ENCODE measurements at places on chromosomes 7 and 10.

DNA sequence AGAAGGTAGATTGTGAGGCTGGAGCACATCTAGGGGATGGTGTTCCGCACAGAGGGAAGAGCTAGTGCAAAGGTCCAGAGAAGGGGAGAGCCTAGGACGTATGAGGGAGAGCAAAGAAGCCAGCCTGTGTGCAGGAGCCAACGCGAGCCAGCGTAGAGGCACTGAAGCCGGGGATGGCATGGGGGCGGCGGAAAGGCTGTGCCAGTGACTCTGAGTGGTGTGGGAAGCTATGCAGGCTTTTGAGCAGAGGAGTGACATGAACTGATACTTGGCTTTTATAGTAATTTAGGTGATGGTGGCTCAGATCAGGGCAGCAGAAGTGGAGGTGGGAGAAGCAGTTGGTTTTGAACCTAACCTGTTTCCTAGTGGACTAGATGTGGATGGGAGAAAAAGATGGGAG lies 65.8 kb downstream of the ATXN7L1 start:
- no peak for DNase-seq

- no peak for DNase-seq
Observed at GRCh38 chr10:15378569-15378968, 7.5 kb upstream of the FAM171A1 start.

- DNase-seq = no peak
Observed at GRCh38 chr7:67022511-67022910, 25.9 kb downstream of the TYW1 start.

DNA sequence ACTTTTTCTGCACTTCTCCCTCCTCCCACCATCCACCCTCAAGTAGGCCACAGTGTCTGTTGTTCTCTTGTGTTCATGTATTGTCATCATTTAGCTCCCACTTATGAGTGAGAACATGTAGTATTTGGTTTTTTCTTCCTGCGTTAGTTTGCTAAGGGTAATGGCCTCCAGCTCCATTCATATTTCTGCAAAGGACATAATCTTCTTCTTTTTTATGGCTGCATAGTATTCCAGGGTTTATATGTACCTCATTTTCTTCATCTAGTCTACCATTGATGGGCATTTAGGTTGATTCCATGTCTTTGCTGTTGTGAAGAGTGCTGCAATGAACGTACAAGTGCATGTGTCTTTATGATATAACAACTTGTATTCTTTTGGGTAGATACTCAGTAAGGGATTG lies 230.4 kb downstream of the ARL4A start:
- no peak for DNase-seq

GRCh38 chr10:79136236-79137005 lies 67.7 kb downstream of the ZMIZ1 start:
- no peak for DNase-seq

- DNase-seq = peak; percentile 63
Observed at GRCh38 chr7:101442426-101443070, 79.9 kb downstream of the COL26A1 start.

- DNase-seq = no peak
Observed at GRCh38 chr7:107816011-107816566, 13.1 kb upstream of the SLC26A3 start.

GRCh38 chr10:69438536-69439349 lies 12.5 kb upstream of the TSPAN15 start:
- no peak for DNase-seq

DNA sequence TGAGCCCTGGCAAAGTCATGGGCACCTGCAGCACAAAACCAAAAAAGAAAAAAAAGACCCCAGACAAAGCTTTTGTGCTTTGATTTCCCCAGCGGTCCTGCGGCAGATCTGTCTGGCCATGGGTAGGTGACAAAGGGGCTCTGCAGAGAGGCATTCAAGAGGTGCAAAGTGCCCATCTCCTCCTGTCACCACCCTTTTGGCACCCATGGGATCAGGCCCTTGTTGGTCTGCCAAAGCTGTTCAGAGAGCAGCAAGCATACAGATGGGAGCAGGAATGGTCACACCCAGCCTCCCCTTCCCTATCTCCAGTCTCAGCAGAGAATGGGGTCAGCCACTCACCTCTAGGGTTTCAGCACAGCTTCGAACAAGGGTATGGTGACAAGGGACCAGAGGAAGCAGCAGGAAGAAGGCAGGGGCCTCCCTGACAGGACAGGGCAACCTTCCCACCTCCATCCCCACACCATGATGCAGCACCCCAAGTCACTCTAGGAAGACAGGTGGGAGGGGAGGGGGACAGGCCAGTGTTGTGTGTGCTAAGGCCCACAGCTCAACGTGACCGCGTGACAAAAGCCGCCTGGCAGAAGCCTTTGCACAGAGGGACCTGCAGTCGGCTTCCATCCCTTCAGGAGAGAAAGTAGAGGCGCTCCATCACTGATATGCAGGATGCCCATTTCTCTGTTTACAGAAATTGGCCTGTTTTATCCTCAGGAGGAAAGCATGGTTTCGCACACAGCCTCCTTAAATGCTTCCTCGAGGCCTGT lies 6.3 kb downstream of the CAMK2G start:
- no peak for DNase-seq

DNA sequence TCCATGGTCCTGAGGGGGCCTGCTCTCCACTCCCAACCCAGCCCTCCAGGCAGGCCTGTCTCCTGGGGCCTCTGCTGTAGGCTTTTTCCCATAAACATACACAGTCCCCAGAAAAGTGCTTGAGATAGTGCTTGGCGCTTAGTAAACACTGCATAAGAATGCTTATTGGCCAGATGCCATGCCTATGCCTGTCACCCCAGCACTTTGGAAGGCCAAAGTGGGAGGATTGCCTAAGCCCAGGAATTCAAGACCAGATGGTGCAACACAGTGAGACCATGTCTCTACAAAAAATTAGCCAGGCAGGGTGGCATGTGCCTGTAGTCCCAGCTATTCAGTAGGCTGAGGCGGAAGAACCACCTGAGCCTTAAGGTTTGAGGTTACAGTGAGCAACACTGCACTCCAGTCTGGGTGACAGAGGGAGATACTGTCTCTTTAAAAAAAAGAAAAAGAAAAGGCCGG lies 24.6 kb upstream of the ASL start:
- DNase-seq = peak; percentile 58

DNA sequence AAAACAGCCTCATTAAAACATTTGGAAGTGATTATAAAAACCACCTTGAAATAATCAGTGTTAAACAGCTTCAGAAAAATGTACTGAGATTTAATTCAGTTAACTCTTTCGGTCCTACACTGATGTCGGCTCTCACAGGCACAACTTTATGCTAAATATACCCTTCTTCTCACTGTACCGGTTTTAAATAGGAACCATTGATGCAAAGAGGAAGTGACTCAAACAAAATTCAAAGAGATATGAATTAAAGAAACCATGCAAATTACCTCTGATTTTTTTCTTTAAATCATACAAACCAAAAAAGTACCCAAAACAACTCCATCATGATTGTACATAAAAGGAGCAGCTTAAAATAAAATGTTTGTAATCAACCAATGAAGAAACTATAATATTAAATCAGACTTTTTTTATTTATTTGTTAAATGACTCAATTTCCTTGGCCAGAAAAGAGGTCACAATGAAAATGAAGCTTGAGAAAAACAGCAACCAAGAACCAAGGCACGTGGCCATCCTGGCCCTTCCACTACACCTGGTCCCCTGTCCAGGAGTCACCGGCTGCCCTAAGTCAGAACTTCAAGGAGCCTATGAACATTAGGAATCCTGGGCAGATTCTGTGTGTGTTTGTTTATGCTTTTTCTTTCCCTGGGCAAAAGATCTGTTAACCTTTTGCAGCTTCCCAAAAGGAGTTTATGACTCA lies 73.0 kb upstream of the CABCOCO1 start:
- no peak for DNase-seq

Data from urothelium cell line (cell line).